ENCODE measurements at places on chromosomes 6 and 20.

- DNase-seq = no peak
These were observed 41.6 kb upstream of the ZNF217 start for GRCh38 chr20:53635221-53635620.

GRCh38 chr6:121596441-121596840 lies 161.0 kb downstream of the GJA1 start:
- DNase-seq = no peak

DNA sequence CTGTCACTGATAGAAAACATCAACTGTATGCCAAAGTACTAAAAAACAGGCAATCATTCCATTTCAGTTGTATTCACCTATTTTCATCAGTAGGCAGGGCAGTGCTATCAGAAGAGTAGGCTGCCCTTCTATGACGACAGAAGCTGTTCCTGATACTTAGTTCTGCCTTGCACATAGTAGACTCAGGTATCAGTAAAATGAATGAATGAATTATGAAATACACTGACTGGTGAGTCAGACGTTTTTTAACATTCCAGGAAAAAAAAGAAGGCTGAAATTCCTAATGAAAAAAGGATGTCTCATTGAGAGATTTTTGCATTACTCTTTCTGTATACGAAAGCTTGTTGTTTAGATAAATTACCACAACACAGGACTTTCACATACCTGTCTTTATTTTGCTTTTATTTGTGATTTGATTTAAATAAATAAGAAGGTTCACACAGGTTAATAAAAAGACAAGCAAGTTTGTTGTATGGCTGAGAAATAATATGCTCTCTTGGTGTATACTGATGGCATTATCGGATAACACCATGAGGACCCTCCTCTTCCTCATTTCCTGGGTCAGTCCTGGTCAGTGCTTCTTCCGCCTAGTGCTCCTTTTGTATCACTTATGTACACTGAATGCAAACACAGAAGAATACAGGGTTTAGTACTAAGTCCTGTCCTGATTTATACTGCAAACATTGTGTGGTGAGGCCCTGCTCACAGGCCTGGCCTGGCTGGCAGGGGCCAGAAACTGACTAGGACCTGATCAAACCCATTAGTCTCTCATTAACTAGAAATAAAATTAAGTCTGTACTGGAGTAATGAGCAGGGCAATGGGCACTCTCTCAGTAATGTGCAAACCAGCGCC lies 39.4 kb upstream of the SPDEF start:
- no peak for DNase-seq

GRCh38 chr6:53263917-53264316 lies 84.8 kb downstream of the ELOVL5 start:
- no peak for DNase-seq

GRCh38 chr6:146410851-146411595 lies 132.6 kb upstream of the RAB32 start:
- DNase-seq = no peak

DNA sequence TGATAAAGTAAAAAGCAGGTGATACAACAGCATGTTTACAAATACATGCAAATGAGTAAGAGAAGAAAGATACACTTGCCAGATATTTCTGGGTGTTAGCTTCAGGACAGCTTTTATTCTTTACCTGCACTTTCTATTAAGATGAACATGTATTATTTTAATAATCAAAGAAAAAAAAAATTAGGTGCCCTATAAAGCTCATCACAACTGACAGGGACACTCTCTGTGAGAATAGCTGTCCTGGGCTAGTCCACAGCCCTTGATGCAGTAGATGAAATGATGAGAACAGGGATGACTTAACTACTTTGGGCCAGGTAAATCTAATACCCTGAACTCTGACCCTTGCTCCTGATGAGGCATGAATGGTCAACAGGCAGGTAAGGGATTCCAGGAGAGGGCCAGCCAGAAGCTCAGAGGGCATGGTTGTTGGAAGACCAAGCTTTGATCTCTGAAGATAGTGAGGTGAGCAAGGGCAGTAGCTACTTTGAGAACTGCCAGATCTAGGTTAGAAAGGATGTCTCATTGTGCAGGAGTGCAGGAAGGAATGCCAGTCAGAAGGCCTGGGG lies 15.6 kb downstream of the NSFL1C start:
- DNase-seq = no peak

GRCh38 chr6:168374051-168374502 lies 54.5 kb upstream of the DACT2 start:
- DNase-seq = no peak

DNA sequence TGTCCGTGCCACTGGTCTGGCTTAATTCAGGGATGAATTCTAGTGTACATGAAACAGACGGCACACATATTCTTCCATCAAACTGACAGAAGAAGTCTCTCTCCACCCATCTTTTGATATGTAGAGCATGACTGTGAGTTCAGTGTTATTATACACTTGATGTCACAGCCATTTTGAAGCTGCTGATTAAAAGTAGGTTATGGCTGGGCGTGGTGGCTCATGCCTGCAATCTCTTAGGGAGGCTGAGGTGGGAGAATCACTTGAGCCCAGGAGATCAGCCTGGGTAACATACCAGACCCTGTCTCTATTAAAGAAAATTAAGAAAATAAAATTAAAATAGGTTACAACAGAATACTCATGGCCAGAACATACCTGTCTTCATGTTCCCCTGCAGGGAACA lies 20.7 kb downstream of the C6orf15 start:
- no peak for DNase-seq

GRCh38 chr20:51631011-51631950 lies 88.8 kb upstream of the NFATC2 start:
- DNase-seq = peak; percentile 95

DNA sequence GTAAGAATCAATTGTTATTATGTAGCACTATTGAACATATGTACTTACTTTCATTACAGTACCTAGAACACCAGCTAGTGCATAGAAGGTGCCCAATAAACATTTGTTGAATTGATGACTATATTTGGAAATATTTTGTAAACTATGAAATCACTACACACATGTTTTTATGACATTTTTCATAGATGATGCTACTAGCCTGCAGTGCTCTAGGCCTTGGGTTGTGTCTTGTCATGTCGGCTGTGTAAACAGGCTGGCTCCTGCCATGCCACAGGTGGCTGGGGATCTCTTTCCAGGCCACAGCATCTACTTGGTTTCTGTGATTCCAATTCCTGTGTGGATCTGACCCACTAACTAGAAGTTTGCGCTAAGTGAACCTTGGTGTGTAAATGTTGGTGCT lies 43.3 kb upstream of the EDN1 start:
- no peak for DNase-seq

DNA sequence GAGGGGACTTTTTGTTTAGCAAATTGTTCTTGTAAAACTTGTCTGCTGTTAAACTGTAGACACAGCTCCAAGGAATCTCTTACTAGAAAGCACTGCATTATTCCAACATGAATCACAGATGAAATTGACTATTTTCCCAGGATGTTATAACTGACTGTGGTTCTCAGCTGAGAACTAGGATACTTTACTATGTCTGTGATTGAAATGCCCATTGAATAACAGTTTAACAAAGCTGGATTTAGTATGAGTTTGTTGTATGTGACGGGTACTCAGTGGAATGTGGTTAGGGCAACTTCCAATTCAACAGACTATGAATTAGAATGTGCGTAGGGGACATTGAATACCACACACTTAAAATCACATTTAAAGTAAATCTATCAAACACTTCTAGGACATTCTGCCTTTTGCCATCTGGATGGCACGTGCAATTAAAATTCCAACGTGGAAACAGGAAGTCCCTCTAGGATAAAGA lies 193.4 kb upstream of the PREP start:
- DNase-seq = peak; percentile 74

DNA sequence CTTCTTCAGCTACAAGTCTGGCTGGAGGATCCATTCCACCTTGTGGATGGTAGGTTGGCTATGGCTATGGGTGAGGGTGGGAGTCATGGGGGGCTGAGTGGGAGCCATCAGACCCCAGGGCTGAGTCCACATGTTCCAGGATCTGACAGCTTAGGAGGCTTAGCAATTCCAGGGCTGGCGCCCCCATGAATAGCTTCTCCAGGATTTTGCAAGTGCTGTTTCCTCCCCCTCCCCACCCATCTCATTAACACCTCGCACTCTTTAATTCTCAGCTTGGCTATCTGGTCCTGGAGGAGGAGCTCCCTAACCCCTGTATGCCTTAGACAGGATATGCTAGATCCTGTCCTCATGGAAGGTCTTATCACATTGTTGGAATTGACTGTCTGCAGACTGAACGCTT lies 39.0 kb upstream of the ANGPT4 start:
- no peak for DNase-seq

GRCh38 chr6:28165563-28165962 lies 23.9 kb downstream of the ZKSCAN8 start:
- peak; percentile 34 for DNase-seq

- peak; percentile 41 for DNase-seq
These were observed 216.9 kb downstream of the GMDS start for GRCh38 chr6:2028457-2029038.

DNA sequence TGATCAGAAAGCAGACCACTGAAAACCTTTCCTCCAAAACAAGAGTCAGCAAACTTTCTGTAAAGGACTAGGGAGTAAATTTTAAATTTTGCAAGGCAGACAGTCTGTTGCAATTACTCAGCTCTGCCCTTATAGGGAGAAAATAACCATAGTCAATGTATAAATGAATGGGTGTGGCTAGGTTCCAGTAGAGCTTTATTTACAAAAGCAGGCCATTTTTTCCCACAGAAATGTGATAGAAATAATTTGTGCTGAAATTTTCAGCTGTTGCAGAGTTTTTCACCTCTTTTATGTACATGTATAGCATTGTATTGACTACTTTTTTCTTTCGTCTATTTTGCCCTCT lies 7.7 kb downstream of the AMD1 start:
- DNase-seq = no peak

DNA sequence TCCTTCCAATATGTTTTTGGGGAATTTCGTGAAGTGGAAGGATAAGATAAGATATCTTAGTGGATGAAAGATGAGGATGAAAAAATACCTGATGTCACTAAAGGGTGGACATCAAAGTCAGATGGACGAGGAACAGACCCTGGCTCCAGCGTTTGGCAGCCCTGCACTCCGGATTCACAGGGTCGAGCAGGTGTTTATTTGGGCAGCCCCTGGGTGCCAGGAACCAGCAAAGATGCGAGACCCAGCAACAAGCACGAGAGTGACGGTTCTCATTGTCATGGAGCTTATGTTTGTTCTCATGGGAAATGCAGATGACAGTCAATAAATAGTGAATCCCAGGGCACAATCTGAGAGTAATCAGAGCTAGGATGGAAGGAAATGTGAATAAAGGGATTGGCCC lies 131.1 kb downstream of the PHACTR3 start:
- no peak for DNase-seq

- DNase-seq = peak; percentile 83
These were observed 65.7 kb upstream of the EEF1A1 start for GRCh38 chr6:73586416-73586974.

DNA sequence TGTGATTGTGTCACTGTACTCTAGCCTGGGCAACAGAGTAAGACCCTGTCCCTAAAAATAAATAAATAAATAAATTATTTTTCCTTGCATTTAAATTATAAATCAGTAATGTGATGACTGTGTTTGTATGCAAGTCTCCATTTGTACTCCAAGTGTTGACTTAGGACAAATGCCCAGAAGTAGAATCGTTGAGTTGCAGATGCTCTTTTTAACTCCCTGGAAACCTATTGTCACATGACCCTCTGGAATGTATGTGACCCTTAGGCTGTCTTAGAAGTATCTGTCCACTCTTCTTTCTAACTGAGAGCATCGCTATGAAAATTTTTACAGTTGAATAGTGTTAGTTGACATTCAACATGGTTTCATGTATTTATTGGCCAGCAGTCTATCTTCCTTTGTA lies 18.8 kb downstream of the OR2A4 start:
- peak; percentile 11 for DNase-seq

GRCh38 chr6:12343122-12343439 lies 52.9 kb downstream of the EDN1 start:
- no peak for DNase-seq

DNA sequence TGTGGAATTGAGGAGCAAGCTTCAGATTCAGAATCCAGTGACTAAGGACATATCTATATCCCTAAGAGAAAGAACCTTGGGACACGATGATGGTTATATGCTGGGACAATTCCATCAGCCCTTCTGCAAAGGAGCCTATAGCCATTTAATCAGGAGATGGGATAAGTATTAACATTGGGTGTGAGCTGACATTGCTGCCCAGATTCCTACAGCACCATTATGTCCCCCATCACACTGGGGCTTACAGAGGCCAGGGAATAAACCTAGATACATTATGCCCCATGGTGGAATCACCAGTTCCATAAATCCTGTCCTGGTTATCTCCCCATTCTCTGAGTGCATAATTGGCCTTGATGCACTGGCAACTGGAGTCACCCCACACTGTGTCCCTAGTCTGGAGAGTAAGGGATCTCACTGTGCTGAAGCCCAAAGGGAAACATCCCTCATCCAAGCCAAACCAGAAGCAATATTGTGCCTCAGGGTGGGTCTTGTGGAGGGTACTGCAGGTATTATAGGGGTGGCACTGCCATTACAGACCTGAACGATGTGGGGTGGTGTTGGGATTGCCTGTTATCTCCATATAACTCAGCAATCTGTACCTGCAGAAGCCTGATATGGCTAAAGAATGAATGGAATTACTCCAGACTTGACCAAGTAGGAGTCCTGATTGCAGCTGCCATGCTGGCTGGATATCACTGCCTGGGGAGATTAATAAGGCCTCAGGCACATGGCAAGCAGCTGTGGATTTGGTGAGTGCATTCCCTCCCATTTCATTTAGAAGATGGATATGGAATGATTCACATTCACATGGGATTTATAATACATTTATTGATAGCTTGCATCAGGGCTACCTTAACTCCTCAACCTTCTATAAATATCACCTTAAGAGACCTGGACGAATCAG lies 5.0 kb downstream of the HLA-A start:
- DNase-seq = no peak

DNA sequence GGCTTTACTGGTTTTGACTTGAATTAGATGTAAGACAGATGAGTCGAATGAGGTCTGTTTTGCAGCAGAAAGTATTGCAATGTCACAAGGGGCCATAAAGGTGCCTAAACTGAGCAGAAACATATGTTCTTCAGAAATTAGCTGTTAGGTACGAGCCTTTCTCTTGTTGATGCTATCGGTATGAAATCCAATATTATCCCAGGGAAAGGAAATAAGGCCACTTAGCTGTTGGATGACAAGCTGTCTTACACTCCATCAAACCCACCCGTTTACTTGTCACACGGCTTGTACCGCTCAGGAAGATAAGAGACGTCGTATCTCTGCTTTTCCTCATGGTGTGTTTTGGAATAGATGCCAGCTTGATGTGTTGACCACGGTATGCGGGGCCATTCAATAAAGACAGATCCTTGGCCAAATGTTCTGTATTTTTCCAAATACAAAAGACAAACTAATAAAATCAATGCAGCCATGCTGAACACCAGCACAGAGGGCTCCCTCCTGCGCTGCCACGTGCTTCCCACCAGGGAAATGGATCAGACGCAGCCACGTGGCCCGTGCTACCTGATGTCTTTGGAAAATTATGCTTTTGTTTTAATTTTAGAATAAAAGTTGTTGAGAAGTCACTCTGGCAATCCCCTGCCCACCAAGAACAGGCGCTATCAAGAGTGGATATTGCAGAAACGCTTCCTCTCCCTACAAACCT lies 255.9 kb upstream of the SULF2 start:
- no peak for DNase-seq

Data from muscle of leg (tissue), 16 donors.